ENCODE measurements at places on chromosomes 12 and 14. TPM values are rescaled to one million over a fixed set of nuclear protein-coding genes. Genes with fewer than 3 reads are reported as not detected.

Gene APOF
- not detected for total RNA-seq

Gene ASCL4
- not detected for total RNA-seq

Gene TDRD9
- total RNA-seq, result 0.37 TPM

Gene TIGAR
- 10.7 TPM for total RNA-seq

Gene CNIH1
- 172 TPM for total RNA-seq

Gene ZDHHC22
- total RNA-seq, result not detected
